Tibial artery (tissue), 4 donors: ENCODE measurements at places on chromosomes 12 and 14.
A peak's percentile ranks its signal among the peaks of the same experiment; 100 is the strongest.

- no peak for DNase-seq
Observed at GRCh38 chr12:49146406-49146805, 15.2 kb upstream of the TUBA1B start.

GRCh38 chr14:99548871-99549515, 55.0 kb downstream of the CCDC85C start:
- no peak for DNase-seq

DNA sequence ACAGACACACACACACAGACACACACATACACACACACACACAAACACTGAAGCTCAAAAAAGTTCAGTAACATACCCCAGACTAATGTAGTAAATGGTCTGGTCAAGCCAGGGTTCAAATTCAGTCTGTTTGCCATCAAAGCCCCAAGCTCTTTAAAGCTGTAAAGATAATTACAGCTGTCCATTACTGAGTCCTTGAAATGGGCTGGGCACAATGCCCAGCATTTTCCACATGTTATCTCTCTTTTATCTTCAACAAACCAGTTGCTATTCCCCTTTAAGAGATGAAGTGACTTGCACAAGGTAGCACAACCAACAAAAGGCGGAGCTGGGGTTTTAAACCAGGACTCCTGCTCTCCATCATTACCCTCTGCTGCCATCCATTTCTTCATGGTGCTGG, 7.6 kb upstream of the UNC119B start:
- DNase-seq = no peak

- DNase-seq = no peak
Observed at GRCh38 chr14:58455593-58456265, 28.2 kb downstream of the KIAA0586 start.

DNA sequence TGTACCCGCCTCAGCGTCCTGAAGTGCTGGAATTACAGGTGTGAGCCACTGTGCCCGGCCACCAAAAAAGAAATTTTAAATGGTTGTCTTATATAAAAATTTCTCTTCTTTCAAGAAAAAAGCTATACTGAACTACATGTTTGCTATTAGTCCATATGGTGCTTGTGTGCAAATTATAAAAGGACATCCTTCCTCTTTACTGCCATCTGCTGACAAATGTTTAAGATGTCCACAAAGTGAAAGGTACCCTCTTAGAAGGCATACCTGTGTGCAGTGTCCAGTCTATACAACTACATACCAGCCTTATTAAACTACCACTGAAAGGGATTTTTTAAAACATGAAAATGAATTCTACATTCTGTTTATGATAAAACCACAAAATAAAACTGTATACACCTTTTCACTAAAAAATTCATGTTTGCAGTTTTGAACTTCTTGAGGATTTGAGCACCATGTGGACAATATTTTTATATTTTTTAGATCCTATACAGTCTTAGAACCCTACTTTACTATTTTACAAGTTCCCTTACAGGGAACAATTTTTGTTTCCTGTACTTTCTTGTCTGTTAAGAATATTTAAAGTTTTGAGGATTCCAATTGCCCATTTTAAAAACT, 32.8 kb upstream of the TOMM20L start:
- no peak for DNase-seq

DNA sequence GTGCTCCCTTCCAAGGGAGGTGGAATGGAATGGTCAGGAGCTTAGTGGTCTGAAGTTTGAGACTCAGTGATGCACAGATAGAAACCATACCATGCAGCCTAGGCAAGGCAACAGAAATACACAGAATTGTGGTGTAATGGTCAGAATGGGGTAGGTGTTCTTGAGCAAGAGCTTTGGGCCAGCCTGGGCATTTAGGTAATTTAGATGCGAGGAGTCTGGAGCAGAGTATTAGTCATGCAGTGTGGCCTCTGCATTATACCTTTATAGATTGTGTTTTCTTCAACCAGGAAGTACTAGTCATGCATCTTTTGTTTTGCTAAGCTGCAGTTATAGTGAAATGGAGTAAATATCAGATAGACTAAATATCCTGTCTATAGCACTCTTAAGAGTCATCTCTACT, 118.3 kb downstream of the DAAM1 start:
- no peak for DNase-seq

GRCh38 chr12:19546027-19546426, 106.7 kb downstream of the AEBP2 start:
- DNase-seq = peak; percentile 73

- no peak for DNase-seq
Observed at GRCh38 chr12:19236656-19237055, 107.1 kb downstream of the PLEKHA5 start.

DNA sequence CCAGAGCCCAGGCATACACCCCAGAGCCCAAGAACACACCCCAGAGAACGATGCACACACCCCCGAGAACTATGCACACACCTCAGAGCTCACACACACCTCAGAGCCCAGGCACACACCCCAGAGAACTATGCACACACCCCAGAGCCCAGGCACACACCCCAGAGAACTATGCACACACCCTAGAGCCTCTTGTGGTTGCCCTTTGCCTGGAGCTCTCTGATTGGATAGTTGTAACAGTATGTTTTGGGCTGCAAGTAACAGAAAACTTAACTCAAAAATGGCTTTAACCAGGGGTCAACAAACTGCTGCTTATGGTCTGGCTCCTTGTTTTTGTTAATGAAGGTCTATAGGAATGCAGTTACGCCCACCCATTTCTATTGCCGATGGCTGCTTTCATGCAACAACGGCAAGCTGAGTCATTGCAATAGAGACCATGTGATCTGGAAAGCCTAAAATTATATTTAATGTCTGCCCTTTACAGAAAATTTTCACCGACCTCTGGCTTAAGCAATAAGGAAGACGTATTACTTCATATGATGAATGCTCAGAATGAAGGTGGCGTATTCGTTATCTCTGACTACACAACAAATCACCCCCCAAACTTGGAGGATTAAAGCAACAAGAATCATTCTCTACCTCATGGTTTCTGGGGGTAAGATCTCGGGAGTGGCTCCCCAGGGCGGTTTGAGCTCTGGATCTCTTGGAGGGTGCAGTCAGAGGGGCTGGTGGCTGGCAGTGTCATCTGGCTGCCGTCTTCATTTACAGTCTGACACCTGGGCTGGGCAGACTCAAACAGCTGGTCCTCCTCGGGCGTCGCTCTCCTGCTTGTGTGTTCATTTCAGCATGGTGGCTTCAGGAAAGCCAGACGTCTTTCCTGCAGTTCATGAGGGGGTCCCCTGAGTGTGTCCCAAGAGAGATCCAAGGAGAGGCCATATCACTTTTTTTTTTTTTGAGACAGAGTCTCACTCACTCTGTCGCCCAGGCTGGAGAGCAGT, 66.3 kb upstream of the NCOR2 start:
- DNase-seq = no peak

DNA sequence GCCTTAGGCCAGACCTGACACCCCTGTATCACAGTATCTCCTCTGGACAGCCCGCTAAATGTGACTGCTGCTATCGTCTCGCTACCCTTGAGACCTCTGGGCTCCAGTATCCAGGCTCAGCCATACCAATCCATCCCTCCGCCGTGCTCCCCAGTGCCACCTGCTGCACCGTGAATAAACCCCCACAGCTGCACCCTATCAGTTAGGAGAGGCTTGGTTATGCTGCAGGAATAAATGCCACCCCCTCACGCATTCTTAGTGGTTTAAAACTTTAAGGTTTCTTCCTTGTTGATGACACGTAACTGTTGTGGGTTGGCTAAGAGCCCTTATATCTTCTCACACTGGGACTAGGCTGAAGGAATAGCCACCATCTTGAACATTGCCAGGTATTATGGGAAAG, 12.1 kb downstream of the CCDC63 start:
- no peak for DNase-seq

- no peak for DNase-seq
Observed at GRCh38 chr12:45263587-45263986, 47.7 kb downstream of the ANO6 start.

GRCh38 chr14:65131301-65131701, 29.0 kb upstream of the MAX start:
- no peak for DNase-seq

DNA sequence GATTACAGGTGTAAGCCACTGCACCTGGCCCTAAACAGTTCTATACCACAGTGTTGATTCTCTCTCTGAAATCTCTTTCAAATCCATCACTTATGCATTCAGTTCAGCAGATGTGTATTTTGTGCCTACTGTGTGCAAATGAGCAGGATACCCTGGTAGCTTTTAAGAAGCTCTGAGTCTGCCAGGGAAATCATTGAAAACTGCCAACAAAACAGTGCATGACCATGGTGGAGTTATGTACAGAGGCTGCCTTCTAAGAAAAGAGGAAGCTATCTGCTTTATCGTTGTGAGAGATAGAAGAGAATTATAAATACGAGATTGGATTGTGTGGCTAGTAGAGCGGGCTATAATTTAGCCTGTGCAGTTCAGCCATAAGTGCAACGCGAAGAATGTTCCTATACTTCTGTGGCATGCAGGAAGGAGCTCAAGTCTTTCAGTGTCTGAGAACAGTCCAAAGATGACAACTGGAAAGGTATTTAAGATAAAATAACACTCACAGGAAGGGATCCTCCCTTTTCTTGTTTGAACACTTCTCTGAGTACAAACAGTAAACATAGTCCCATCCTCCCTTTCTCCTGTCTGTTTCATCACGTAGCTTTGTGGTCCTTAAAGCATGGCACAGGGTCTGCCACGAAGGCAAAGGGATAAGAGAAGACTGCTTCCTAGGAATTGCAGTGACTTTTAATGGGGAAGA, 4.3 kb downstream of the DIP2B start:
- DNase-seq = no peak

GRCh38 chr12:6461401-6462233, 8.9 kb downstream of the VAMP1 start:
- peak; percentile 58 for DNase-seq

GRCh38 chr12:54300732-54301427, at the start of gene NFE2:
NFE2 (minus strand) TSS chr12:54301015; CDS start chr12:54295248, 5,767 bp downstream.
- DNase-seq = no peak

- peak; percentile 92 for DNase-seq
Observed at GRCh38 chr12:53500142-53500775, 824 bp upstream of the TARBP2 start.

GRCh38 chr14:54976316-54976715, 50.6 kb downstream of the WDHD1 start:
- no peak for DNase-seq

GRCh38 chr12:46049665-46050064, 59.3 kb upstream of the SCAF11 start:
- DNase-seq = no peak

GRCh38 chr12:3200814-3201233, 123.6 kb downstream of the TSPAN9 start:
- DNase-seq = no peak
